ENCODE measurements at places on chromosomes 4 and X.

DNA sequence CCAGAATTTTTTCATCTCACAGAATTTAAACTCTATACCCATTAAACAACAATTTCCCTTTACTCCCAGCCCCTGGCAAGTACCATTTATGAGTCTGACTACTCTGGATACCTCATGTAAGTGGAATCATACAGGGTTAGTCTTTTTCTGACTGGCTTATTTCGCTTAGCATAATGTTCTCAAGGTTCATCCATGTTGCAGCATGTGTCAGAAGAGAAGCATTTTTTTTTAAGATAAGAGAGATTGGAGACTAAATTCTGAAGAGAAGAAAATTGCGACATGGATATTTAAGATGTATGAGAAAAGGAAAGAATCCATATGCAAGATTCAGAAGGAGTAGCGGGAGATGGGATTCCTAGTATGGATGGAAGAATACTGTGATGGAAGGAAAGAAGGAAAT is 11.3 kb upstream of the SLC9B1 start:
- no peak for DNase-seq

GRCh38 chr4:168483811-168484210 is 3.5 kb upstream of the DDX60L start:
- DNase-seq = no peak

- no peak for DNase-seq
Observed at GRCh38 chr4:14668296-14668695, 334.0 kb upstream of the CPEB2 start.

GRCh38 chr4:134935320-134935719 is 733.7 kb upstream of the PABPC4L start:
- no peak for DNase-seq

GRCh38 chr4:2071252-2071911 is 12.3 kb downstream of the NAT8L start:
- DNase-seq = no peak

- no peak for DNase-seq
Observed at GRCh38 chr4:158578476-158578875, 56.8 kb downstream of the RXFP1 start.

- no peak for DNase-seq
Observed at GRCh38 chr4:26287756-26288155, 33.1 kb upstream of the RBPJ start.

- DNase-seq = no peak
Observed at GRCh38 chrX:38175139-38175538, 45.5 kb downstream of the SRPX start.

- no peak for DNase-seq
Observed at GRCh38 chr4:16672421-16672820, 226.0 kb downstream of the LDB2 start.

GRCh38 chr4:8574796-8575370 is 5.3 kb upstream of the GPR78 start:
- no peak for DNase-seq

DNA sequence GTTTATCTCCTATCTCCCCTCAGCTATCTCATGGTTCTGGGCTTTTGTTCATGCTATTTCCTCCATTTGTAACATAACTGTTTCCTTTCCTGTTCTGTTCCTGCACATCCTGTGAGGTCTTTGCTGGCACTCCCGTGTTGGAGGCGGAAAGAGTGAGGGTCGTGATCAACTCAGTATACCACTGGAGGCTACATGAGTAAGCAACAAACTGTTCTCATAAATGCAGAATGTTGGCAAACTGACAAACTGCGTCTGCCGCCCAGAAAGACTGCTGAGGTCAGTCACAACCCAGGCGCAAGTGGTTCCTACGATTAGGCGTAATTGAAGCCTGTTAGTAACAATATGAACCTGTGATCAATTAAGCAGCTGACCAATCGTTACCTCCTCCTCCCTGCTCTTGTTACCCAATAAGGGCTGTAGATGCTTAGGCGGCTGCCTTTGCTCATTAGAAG is 48.8 kb downstream of the C4orf33 start:
- DNase-seq = no peak

DNA sequence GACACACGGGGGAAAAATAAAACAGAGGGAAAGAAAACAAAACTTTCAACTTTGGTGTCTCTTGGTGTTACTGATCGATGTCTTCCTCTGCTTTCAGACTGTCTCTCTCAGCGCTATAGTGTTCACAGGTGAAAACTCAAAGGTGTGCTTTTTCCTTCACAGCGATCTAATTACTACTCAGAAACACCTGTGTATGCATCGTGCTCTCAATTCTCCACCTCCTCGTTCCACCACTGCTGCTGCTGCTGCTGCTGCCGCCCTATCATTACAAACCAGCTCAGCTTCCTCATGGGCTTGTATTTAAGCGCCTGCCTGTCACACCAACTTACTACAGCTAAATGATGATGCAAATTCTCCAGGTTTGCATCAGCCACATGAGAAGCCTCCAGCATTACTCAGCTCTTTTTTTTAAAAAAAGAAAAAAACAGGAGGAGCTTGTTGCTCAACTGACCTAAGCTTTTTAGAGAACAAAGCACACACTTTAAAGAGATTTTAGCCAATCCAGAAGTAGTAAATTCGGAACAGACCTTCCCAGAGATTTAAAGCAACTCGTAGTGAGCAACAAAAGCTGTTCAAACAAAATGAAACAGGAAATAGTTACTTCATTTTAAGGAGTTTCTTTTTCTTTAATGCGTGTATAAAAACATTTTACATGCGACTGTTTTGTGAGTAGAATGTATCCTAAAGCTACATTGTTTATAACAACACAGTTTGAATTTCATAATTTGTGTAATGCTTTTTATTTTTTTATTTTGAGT is at the start of gene SLC7A11:
Gene SLC7A11 (minus strand): TSS at position 274 of the 758 bp plus-strand sequence. CDS start 280 bp downstream, outside the sequence.
- no peak for DNase-seq

- no peak for DNase-seq
Observed at GRCh38 chrX:69073241-69073640, 92.0 kb downstream of the PJA1 start.

- DNase-seq = no peak
Observed at GRCh38 chr4:4477796-4478195, 64.1 kb downstream of the STX18 start.

- no peak for DNase-seq
Observed at GRCh38 chr4:131347816-131348215, 1801.3 kb upstream of the PCDH10 start.

DNA sequence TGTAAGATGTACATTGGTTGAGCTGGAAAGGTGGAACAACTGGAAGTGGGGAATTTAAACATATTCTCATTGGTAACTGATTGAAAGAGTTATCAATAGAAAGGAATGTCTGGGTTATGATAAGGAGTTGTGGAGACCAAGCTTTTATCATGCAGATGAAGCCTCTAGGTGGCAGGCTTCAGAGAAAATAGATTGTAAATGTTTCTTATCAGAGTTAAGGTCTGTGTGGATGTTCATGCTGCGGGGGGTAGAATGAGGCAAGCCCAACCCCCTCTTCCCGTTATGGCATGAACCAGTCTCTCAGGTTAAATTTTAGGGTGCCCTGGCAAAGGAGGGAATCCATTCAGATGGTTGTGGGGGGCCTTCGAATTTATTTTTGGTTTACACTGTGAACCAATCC is 16.0 kb downstream of the ARSD start:
- DNase-seq = no peak

DNA sequence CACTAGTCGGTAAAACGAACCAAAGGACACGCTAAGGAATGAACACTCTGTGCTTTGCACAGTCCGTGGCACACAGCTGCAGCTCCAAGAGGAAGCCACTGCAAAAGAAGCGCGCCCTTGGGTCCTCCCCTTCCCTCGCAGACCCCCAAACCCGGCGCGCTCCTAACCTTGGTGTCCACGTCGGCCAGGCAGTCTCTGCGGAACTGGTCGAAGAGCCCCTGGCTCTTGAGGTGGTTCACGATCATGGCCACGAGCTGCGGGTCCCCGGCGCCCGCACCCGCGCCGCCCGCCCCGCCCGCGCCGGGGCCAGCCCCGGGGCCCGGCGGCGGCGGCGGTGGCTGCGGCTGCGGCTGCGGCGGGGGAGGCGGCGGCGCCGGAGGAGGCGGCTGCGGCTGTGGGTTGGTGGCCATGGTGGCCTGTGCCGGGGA is 333 bp downstream of the BOD1L1 start:
- no peak for DNase-seq

DNA sequence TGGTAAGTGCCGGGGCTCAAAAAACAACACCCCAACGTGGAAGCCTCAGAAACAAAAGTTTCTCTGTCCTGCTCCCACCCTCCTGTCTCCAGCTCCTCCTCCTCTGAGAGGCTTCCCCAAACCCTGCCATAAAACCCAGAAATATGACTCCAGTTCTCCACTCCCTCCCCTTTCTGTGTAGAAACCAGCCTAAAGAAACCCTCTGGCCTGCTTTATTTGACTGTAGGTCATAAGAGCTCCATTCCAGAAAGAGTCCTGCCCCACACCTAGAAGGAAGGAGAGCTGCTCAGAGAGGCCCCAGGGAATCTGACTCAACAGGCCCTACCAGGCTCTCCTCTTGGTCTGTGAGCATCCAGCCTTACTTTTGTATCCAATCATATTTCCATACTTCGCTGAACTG is 872 bp upstream of the S100P start:
- DNase-seq = no peak

DNA sequence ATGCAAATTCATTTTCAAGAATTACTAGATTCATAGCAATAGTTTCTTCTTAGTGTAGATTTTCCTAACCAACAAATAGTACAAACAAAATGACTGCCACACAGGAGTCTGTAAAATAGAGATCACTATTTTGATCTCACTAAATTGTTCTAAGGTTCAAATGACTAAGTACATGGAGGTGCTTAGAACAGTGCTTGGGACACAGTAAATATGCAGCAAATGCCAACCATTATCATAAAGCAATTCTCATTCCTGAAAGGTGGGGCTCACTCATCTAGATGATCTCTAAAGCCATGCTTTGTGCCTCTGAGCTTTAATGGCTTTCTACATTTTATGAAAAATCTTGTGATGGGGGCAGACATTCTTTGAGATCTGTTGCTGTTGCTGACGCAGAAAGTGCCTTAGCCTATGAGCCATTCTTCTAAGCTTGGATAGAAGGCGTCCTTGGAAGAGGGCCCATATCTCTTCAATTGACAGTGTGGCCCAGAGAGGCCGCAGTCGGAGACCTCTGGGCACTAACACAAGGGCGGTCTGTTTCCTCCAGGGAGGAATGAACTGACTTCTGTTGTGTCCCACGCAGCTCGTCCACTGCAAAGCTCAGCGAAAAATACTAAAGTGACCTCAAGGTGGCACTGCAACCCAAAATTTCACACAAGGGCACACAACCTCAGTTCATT is 23.5 kb downstream of the TLR10 start:
- DNase-seq = peak; percentile 97

DNA sequence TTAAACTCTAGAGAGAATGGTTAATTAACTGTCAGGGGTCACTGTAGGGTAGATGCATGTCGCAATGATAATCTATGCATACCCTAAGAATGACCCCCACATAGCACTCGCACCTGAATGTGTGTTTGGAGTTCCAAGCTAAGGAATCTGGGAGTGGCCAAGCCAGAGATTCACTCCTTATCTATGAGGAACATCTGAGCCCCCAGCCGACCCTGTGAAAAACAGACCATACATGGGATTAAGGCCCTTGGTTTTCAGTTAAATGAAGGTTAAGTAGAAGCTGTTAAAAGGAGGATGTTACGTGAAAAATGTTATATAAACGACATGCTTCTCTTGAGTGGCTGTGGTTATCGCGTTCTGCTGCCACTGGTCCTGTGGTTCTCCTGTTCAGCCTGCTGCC is 147.2 kb downstream of the RELL1 start:
- DNase-seq = no peak

DNA sequence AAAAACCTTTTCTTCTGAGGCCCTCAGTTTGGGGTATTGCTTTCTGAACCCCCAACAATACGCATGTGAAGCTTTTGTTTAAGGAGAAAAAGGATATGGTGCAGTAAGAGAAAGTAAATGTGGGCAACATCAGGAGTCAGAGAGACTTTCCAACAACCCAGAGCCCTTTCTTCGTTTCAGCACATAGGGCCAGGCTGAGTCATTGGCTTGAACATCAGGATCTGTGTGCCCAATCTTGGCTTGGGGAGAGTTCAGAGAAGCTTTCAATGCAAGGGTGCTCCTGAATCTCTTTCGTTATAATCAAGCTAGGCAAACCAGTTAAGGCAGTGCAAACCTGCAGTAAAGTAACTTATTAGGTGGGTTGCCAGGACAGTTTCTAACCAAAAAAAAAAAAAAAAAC is 191.2 kb downstream of the FRMPD4 start:
- no peak for DNase-seq

GRCh38 chr4:169249214-169249973 is 21.4 kb downstream of the SH3RF1 start:
- no peak for DNase-seq

GRCh38 chr4:183888564-183888963 is 16.5 kb upstream of the STOX2 start:
- no peak for DNase-seq

DNA sequence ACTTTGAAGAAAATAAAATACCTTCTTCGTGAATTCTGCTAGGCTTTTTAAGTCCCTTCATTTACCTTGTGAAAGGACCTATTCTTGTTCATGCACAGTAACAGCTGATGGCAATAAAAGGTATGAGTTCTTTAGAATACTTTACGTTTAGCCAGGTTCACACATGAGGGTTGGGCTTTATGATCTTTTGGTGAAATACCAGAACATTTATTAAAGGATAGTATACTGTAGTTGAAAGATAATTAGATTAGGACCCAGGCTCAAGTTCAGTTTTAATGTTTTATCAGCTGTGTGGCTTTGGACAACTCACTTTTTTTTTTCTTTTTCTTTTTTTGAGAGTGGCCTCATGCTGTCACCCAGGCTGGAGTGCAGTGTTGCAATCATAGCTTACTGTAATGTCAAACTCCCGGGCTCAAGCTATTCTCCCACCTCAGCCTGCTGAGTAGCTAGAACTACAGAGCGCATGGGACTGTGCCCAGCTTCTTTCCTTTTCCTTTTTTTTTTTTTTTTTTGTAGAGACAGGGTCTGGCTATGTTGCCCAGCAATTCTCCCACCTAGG is 28.2 kb upstream of the NEIL3 start:
- DNase-seq = no peak

DNA sequence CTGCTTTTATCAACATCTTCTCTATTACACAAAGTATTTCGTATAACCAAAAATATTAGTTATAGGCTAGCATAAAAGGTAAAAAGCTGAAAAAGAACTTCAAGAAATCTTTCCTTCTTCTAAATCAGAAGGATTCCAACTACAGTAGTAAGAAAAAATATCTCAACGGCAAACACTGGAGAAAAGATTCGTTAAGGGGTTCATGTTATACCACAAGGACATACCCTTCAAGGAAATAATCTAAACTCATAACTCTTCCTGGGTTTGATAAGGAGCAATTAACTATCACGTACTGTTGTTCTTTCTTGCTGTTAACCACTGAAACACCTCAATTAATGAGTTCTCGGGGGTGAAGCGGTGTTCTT is 1.5 kb downstream of the SMIM14 start:
- no peak for DNase-seq

DNA sequence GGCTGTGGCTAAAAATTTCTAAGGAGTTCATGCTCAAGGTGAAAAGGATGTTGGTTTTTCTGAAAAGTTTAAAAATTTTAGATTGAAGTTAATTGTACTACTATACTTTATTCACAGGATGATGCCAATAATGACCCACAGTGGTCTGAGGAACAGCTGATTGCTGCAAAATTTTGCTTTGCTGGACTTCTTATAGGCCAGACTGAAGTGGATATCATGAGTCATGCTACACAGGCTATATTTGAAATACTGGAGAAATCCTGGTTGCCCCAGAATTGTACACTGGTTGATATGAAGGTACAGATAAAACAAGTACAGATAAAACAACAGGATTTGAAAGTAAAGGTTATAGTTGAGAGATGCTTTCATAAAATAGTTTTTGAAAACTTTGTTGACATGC is 12.2 kb downstream of the PAICS start:
- no peak for DNase-seq
